Epithelial cell of proximal tubule (primary cell): ENCODE measurements at places on chromosomes 16 and 17.

- DNase-seq, result no peak
Observed at GRCh38 chr16:85519540-85520231, 93.4 kb upstream of the GSE1 start.

GRCh38 chr17:80854220-80854619, 137.4 kb upstream of the CHMP6 start:
- DNase-seq, result no peak

DNA sequence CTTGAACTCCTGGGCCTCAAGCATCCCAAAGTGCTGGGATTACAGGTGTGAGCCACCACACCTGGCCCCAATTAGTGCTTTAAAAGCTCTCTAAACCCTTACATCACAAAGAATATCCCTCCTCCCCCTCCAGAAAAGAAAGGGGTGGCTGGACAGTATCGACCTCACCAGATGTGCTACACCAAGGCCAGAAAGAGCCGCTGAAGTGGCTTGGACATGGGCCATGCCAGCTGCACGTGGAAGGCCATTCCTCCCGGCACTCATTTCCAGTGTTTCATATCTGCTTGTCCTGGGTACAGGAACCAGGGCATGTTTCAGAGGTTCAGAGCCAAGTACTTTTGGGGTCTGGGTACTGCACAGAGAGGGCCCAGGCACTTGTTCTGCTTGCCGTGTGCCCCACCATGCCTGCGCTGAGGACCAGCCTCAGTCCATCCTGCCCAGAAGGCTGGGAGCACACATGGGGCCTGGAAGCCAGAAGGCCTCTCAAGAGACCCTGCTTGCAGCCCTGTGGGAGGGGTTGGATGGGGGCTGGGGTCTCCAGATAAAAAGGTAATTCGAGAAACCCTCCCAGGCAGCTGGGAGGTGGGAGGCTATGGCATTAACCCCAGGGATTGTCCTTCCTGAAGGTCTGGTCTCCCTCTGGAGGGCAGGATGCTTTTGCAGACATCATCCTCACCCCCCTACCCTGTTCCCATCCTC, 3.5 kb upstream of the SRRM2 start:
- no peak for DNase-seq

DNA sequence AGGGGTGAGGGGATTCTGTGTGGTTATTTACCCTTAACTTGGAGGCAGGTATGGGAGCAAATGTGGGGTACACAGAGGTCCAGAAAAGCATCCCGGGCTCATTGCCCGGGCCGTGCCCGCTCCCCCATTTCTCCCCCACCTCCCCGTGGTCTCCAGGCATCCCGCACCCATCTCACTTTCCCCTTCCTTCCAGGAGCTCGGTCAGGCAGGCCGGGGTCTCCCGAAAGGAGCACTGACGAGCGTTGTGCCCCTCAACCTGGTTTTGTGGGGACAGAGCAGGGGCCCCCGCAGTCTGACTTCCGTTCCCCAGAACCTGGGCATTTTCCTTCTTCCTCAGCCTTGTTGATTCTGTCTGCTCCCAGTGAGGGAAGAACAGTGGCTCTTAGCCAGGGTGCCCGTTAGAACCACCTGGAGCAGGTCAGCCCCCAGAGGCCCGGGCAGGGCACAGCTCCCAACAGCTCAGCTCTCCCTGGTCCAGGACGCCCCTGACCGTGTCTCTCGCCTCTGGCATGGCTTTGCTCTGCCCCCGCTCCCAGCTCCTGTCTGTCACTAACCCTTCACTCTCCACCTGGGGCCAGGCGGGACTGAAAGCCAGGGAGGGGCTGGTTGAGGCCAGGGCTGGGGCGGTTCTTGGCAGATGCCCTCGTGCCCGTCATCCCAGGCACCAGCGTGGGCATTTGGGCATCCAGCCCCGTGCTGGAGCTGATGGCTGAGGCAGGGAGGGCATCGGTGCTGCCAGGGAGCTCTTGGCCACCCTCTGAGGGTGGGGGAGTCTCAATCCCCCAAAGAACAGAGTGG, 12.5 kb upstream of the NUDT16L1 start:
- no peak for DNase-seq

DNA sequence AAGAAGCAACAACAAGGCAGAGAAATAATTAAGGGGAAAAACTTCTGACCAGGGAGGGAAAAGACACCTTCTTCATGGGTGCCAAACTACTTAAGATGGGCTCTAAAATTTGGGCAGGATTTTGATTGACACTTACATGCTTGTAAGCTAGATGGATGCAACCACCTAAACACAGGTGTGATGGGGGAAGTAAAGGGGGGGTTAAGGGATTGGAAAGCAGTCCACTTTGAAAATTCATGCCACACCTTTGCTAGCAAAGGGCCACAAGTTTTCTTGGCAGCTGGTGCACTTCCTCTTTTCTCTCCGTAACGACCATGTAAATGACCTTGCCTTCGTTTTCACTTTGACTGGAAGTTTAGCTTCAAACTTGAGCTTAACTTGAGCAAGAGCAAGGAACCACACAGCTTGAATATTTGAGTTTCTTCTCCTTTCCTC, 14.3 kb upstream of the PRKAR1A start:
- no peak for DNase-seq

DNA sequence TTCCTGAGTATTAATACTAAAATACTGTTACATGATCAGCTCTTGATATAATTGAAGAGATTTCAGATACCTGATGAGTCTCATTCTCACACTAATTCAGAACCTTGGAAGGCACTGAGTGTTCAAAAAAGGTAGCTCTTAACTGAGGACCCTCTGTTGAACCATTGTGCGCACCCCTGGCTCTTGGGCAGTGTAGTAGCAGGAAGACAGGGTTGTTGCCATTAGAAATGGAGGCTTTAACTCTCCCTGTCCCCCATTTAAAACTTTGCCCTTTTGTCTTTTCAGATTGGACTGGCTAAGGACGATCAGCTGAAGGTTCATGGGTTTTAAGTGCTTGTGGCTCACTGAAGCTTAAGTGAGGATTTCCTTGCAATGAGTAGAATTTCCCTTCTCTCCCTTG, 1.8 kb downstream of the EIF1 start:
- DNase-seq, result no peak

- no peak for DNase-seq
Observed at GRCh38 chr17:48541036-48541576, 3.8 kb downstream of the HOXB2 start.
